RPMI7951 (cell line): ENCODE measurements at places on chromosomes 1 and 21. TPM values are rescaled to one million over a fixed set of nuclear protein-coding genes. Genes with fewer than 3 reads are reported as not detected.

The ITLN1 gene
- total RNA-seq = not detected in 2 replicates

The RGS8 gene
- total RNA-seq = under 0.01 and 0.10 TPM in 2 replicates

The LRRC42 gene
- 51.3 and 57.8 TPM in 2 replicates for total RNA-seq

The AMY1B gene
- not detected in 2 replicates for total RNA-seq

The RAB29 gene
- 14.6 and 15.1 TPM in 2 replicates for total RNA-seq

The CR1 gene
- total RNA-seq = not detected in 2 replicates

The FCAMR gene
- total RNA-seq = not detected in 2 replicates

GRCh38 chr1:70169018-70169839, 36.1 kb downstream of the LRRC40 start:
- DNase-seq = no peak

GRCh38 chr1:234111458-234112142, 207.1 kb downstream of the SLC35F3 start:
- DNase-seq = peak; percentile 74

GRCh38 chr1:89602871-89603404, 30.0 kb upstream of the LRRC8C start:
- no peak for DNase-seq

DNA sequence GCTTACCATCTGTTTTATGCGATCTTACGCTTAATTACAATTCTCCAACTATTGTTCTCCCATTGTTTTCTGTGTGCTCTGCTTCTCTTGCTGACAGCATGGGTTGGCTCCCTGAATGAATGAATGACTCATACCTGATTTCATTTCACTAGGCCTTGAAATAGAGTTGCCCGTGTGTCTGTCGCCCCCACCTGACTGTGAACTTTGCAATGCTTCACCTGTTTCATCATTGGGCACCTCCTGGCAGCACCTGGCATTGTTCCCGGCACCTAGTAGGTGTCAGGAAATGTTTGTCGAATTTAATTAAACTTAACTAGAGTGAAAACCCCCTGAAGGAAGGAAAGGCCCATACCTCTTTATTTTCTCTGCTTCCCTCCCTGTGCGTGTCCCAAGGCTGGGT, 120.5 kb upstream of the KLHDC7A start:
- DNase-seq = no peak

DNA sequence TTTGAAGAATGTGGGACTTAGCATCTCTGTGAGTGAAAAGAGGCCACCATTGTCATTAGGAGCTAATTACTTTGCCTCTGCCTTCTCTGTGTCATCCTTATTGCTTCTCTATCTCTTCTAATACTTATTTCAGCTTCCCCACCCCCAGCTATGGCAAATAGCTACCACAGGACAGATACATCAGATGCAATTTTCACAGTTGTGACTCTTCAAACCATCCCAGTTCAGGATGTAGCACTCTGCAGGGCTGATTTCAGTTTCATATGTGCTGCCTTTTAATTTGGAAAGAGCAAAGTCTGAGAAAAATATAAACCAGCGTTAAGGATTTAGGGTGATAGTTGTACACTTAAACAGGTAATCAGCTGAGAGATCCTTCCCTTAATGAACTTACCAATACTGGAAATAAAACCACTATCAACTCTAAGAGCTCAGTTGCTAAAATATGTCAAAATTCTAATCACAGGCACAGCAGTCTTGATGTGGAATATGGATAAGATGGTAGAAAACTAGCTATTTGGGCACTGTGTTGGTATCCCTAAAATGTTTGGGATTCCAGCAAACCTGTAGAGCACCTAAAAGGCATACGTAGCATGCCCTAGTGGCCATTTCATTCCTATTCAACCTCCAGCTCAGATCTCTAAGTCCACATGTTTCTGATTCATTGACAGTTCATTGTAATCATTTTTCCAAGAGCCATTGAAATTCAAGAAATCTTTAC, 148.4 kb downstream of the SYT2 start:
- DNase-seq = no peak

DNA sequence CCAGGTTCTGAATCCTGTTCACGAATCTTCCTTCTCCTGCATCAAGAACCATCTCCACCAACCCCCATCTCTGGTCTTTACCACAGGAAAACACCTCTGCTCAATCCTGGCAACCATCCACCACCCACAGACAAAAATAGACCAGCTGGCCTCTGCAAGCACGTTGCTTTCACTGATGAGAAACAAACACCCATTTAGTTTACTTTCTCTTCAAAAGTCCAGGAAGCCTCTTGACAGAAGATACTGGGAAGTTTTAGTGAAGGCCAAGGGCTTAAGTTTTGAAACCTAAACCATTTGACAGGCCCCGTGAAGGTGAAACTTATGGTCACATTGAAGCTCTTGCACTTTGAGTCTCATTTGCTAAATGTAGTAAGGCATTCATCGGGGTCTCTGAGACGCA, 122.6 kb upstream of the PPP2R5A start:
- DNase-seq = peak; percentile 84

- DNase-seq = no peak
Measured at GRCh38 chr1:161007369-161007768, 13.6 kb downstream of the F11R start.

- DNase-seq = peak; percentile 91
Measured at GRCh38 chr1:149899460-149900284, at the start of gene BOLA1. Gene BOLA1 (plus strand): TSS chr1:149899568. CDS start chr1:149900060, 492 bp downstream.

DNA sequence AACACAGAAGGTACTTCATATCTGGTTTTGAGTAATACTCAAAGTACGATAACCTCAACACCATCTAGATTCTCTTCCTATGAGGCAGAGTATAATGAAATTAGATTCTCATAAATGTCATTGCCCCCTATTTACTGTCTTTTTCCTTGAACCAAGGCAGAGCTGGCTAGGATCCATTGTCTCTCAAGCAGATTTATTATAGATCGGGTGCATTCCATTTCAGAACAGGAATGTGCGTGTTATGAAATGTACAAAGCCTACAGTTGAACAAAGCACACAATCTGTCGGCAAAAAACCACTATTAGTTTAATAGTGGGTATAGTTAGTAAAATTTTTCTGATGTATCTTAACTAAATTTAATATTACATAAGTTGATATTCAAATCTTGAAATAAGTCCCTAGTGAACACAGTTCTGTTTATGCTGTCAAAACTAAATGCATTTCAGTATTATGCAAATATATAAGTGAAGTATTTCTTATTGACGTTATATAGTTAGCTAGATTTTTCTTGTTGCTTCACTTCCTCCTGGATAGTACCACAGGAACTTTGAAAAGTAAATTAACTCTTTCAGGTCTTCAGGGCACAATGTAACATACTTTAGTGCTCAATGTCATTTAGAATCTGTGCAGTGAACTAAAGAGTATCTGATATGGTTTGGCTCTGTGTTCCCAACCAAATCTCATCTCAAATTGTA, 92.1 kb downstream of the DDAH1 start:
- DNase-seq = no peak

- no peak for DNase-seq
Measured at GRCh38 chr1:220966041-220966440, 86.8 kb downstream of the HLX start.

DNA sequence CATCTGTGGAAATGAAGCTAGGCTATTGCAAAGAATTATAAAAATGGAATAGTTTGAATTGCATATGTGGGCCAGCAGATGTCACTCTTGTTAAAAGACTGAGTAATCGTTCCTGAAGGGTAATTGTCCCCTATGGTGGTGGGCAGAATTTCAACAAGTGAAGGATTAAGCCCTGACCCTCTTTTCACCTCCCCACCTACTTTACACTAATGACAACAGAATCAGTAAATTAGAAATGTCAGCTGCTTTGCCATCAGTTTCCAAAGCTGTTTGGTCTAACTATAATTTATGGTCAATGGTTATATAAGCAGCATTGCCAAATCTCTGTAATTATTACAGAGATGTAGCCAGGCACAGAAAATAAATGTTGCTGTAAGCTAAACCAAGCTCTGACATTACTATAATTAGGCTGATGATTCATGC, 898.6 kb downstream of the AMY1C start:
- DNase-seq = peak; percentile 2

DNA sequence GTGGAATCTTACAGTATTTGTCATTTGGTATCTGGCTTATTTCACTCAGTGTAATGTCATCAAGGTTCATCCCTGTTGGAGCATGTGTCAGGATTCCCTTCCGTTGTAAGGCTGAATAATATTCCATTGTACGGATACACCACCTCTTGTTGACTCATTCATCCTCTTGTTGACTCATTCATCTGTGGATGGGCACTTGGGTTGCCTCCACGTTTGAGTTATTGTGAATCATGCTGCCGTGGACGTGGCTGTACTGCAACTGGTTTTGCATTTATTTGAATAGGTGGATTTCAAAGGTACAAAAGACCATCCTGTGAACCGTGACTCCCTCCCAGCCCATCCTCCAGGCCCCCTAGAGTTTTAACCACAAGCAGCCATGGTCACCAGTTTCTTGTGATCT, 11.9 kb upstream of the TCP10L start:
- DNase-seq = peak; percentile 91

DNA sequence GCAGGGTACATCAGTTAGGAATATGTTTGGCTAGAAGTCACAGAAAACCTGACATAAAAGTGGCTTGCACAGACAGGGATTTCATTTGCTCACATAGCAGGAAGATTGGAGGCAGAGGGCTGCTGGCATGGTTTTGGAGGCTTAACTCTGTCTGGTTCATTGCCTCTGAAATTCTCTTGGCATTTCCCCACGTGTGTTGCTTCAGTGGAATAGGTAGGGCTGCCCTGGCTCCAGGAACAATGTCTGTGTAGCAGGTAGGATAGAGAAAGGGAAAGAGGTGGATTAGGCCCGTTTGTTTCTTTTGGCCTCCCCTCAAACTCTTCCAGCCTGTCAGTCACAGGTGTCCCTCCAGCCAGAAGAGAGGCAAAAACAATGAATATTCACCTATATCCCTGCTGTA, 20.5 kb upstream of the SIPA1L2 start:
- DNase-seq = no peak

- no peak for DNase-seq
Measured at GRCh38 chr1:107250169-107250568, 109.3 kb downstream of the NTNG1 start.

- no peak for DNase-seq
Measured at GRCh38 chr1:26020941-26021646, 481 bp upstream of the EXTL1 start.

DNA sequence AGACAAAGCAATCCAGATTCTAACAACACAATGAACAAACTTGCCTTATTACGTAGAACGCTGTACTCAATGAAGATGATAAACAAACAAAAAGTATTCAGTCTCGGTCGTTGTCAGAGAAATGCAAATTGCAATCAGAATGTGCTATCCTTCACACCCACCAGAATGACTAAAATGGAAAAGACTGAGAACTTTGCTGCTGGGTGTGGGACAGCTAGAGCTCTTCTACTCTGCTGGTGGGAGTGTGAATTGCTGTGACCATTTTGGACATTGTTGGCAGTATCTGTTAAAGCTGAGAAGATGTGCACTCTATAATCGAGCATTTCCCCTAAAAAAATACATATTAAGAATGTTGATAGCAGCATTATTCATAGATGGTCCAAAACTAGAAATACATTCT, 111.4 kb downstream of the PEX14 start:
- no peak for DNase-seq

DNA sequence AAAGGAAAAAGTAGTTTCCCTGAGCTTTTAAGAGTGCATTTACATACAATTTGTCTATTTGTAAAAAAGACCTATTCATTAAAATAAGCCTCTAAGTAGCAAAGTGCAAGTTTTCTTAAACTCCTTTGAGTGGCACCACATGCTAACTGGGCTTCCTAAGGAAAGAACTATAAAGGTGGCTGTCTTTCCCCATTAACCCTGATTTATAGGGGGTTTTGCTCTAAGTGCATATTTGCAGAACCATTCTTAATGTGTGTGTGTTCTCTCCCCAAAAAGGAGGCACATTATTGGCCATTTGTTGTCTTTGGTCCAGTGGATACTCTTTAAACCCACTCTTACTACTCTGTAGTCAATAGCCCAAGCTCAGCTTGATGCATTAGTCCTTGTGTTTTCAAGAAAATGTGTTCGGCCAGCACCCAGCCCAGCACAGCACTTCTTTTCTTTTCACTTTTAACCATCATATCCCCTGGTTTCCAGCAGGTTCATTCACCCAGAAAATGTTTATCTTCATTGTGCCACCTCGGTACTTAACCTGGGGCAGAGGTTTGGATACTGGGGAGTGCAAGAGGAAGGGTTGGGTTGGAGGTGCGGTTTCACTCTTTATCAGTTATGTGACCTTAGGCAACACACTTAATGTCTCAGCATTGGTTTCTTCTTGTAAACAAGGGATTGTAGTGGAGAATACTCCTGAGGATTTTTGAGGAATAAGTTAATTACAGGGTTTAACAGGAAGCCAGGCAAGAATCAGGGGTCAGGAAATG, 161.9 kb upstream of the UBE2U start:
- DNase-seq = no peak

DNA sequence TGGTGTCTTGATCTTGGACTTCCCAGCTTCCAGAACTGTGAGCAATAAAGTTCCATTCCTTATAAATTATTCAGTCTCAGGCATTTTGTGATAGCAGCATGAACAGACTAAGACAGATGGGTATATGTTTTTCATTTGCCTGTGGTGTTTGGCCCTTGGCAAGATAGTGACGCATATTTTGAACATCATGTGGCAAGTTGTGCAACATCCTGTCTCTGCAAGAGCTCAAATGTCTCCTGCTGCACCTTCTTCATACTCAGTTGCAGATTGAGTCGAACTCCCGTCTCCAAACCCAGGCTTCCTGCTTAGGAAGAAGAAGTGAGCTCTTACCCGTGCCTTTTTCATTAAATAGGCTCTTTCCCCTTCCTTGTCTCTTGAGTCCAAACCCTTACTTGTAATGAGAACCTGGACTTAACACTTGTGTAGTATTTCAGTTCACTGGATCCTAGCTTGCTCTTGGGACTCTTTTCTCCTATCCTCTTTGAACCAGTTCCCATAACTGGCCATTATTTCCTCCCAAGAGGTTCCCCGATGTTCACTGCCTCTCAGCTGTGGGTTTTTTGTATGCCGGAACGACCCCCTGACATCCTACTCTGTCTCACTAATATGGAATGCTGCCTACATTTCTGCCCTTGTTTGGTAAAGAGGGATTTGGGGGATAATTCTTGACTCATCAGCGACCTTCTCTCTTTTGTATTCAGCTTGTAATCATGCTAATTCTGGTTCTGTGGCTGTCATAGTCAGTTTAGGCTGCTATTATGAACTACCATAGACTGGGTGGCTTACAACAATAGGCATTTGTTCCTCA, 125.0 kb upstream of the KCNK2 start:
- DNase-seq = peak; percentile 96

- no peak for DNase-seq
Measured at GRCh38 chr1:20705203-20705755, 12.5 kb downstream of the KIF17 start.

- DNase-seq = no peak
Measured at GRCh38 chr1:192762265-192762664, 46.6 kb upstream of the RGS2 start.

- DNase-seq = no peak
Measured at GRCh38 chr21:45305836-45306235, 18.1 kb upstream of the POFUT2 start.

GRCh38 chr1:46692811-46693770, 21.4 kb downstream of the TEX38 start:
- DNase-seq = no peak

GRCh38 chr21:25313829-25314228, 293.5 kb downstream of the MRPL39 start:
- DNase-seq = peak; percentile 29
